ENCODE measurements at places on chromosomes 12 and 14.
A peak's percentile ranks its signal among the peaks of the same experiment; 100 is the strongest.

GRCh38 chr12:58159941-58160340, 218.6 kb downstream of the ATP23 start:
- no peak for DNase-seq

- DNase-seq: no peak
Measured at GRCh38 chr14:69997849-69998248, 118.6 kb downstream of the SMOC1 start.

DNA sequence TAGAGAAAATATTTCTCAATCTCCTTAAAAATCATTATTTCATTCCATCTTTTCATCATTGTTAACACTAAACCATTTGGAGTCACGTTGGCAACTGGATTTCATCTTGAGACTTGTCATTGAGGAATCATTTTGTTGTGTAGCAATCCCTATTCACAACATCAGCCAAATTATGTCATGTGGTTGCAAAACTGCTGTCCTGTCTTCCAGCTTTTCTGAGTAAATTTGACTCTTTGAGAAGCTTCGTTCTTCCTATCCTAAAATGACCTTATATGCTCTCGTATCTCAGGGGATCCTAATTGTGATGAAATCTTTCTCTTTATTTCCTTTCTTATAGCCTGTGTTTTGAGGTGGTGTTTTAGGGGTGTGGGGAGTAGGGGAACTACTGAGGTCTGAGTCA, 30.6 kb upstream of the KICS2 start:
- no peak for DNase-seq

DNA sequence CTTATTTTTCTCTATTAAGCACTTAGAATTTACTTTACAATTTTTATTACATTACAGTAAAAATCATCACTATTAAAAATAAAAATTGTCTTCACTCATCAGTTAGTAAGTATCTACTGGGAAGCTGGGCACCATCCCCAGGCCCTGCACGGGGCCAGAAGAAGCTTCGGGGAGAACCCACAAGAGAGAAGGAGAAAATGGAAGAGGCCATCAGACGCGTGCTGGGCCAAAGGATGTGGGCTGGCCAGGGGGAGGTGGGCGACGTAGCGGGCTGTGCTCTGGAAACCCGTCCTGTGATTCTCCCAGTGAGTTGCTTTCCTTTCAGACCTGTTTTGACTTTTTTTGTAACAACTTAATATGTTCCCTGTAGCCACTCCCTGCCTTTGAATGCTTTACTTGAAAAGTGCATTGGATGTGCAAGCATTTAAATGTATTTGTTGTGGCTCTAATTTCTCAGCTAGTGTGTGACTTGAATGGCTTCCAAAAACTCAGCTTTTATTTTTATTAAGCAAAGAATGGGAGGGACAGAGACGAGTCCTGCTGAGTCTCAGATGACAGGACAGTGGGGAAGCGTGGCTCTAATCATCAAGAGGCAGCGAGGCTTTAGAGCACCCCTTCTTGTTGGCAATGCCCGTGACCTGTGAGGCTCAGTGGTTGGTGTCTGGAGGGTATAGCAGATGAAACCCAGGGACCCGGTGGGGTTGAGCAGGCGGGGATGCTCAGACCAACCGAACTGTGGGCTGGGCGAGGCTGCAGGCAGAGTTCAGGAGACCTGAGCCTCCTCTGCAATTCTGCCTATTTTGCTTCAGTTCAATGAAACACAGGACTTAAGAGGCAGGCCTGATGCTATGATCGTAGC, 38.8 kb downstream of the SYNE3 start:
- no peak for DNase-seq

GRCh38 chr14:53766106-53766505, 190.5 kb downstream of the BMP4 start:
- DNase-seq: no peak

- DNase-seq: no peak
Measured at GRCh38 chr14:70649803-70650202, 8.1 kb downstream of the TTC9 start.

DNA sequence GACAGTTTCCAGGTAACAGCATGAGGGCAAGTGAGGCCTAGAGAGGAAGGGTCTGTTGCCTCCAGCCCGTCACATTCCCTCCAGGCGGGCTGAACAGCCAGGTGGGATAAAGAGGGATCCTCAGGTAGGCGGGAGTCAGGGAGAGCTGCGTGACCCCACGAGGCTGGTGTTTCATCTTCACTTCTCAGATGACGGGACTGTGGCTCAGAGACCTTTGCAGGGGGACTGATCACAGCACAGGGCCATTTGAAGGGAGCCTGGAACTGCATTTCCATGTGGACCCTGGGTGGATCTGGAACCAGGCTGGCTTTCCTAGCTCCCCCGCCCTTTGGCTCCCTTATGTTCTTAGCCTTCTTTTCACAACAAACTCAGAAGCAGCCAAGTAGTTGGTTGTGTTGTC, 37.4 kb downstream of the SH2B3 start:
- no peak for DNase-seq

- DNase-seq: peak; percentile 76
Measured at GRCh38 chr12:124433147-124433874, 134.1 kb downstream of the NCOR2 start.

DNA sequence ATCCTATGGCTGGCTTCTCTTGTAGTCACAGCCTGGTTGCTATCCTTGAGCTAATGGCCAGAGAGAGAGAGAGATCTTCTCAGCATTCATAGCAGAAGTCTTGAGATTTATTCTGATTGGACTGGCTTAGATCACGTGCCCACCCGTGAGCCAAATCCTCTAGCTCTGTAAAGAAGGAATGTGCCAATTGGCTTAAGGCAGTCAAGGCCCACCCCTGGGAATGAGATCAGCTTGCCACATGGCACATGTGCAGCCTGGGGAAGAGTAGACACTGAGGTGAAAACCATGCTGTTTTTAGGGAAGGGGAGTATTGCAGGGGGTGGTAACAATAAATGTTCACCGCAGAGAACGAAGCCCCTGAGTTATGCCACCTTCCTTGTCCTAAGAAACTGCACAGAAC, 36.3 kb downstream of the PLEKHG7 start:
- DNase-seq: no peak
